ENCODE measurements at places on chromosomes 2 and 18.

- DNase-seq: no peak
These were observed 164.3 kb downstream of the RPIA start for GRCh38 chr2:88855620-88856408.

DNA sequence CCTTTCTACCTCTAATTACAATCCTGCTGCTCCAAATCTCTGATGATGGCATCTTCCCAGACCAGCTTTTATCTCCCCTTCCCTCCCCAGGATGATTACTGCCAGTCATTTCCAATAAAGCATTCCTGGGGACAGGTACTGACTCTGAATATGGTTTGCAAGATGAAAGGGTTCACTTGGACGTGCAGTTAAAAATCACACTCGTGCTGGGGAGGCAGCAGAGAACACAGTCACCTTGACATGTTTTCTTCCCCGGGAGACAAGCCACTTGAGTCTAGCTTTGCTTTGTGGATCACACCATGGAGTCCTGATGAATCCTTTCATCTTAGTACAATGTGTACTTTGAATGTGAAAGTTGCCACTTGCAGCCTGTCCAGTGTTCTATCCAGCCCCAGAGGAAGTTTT, 175.0 kb downstream of the ALPK2 start:
- no peak for DNase-seq

DNA sequence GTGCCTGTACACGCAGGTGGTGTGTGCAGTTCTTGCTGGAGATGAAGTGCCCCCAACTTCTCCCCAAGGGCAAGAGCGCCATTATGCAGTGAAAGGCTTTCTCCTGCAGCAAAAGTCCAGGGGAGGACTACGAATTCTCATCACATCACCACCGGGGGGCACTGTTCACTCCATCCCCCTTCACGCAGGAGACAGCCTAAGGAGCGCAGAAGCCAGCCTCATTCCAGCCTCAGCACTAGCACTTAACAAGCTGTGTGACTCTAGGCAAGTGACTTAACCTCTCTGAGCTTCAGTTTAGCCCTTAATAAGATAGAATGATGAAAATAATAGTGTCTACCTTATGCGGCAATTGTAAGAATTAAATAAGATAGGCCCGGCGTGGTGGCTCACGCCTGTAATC, 32.3 kb downstream of the DNMT3A start:
- no peak for DNase-seq

DNA sequence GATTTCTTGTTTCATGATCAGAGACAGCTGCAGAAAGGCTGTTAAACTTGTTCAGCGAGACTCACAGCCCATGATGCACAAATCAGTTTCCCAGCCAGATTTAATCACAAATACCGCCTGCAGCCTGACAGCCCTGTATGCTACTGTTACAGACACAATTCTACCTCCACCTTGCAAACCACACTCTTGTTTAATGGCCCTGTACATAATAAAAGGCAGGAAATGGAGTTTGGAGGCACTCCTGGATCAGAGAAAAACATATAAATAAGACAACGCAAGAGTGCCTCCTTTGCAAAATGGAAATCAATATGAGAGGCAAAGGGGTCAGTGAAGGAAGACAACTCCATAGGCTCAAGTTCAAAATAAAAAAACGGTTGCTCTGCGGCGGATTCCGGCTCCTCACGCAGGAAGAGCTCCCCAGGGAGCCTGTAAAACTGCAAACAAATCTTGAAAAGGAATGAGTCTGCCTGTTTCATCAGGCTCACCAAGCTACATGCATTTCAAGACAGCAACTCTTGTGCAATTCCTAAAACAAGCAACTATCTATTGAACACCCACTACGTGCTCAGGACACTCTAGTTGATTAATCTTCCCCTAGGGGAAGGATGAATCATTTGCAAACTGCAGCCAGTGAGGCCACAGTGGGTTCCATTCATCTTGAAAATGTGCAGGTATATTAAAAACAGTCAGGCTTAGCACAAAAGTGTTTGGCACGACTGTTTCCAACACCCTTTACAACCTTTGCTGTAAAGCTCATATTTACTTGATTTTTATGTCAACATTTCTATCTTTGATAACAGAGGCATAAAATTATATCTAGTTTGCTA, 37.5 kb downstream of the TBC1D8 start:
- DNase-seq: no peak

All from tibial artery (tissue), 4 donors.